ENCODE measurements at places on chromosomes 5 and 9.

DNA sequence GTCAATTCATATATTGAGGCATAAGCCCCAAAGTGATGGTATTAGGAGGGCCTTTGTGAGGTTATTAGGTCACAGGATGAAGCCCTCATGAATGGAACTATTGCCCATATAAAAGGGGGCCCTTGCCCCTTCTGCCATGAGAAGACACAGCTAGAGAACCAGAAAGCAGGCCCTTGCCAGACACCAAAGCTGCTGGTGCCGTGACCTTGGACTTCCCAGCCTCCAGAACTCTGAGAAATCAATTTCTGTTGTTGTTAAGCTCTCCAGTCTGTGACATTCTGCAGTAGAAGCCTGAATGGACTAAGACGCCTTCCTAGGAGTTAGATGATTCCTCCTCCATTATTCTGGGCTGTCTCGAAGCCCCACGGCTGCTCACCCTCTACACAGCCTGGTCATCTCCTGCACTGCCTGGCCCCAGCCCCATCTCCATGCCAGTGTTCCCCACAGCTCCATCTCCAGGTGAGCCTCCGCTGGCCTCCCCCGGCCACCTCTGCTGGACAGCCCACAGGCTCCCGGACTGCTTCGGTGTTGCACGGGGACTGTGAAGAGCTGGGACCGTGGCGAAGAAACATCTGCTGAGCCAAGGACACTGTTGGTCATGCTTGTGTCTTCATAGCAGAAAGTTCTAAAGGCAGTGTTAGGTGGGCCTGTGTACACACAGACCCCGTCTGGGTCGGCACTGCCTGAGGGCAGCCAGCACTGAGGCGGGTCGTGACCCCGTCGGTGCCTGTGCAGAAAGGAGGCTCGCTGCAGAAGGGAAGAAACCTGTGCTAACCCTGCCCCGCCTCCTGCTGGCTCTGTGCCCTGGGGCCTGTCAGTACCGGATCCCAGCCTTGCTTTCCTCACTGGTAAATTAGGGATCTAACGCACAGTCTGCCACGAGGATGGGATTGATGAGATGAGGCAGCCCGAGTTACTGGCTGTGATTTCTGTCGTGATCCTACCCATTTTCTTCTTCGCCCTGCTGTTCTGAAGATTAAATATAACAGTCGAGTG, 55.1 kb upstream of the CNOT6 start:
- no peak for DNase-seq

- DNase-seq: no peak
These were observed 490.9 kb upstream of the RGMB start for GRCh38 chr5:98282521-98282920.

DNA sequence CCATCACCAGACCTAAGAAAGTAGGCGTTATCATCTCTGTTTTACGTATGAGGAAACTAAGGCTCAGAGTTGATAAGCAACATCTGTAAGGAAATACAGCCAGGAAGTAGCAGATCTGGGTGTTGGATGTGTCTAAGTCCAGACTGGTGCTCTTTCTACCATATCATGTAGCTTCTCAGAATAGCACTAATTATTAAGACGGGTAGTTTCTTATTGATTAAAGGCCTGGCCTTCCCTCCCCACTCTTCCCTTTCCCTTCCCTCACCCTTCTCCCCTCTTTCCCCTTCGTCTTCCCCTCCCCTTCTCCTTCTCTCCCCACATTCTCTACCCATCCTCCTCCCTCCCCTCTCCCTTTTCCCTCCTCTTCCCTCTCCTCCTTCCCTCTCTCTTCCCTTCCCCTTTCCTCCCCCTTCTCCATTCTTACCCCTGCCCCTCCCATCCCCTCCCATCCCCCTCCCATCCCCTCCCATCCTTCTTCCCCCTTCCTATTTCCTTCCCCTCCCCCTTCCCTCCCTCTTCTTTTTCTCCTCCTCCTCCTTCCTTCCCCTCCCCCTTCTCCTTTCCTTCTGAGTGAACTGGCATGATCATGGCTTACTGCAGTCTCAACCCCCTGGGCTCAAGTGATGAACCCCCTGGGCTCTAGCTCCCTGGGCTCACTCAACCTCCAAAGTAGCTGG, 79.4 kb downstream of the SNX24 start:
- no peak for DNase-seq

- DNase-seq: no peak
These were observed 218.6 kb downstream of the MAN2A1 start for GRCh38 chr5:109908366-109908765.

- DNase-seq: no peak
These were observed 335.3 kb upstream of the ACTBL2 start for GRCh38 chr5:57817924-57818323.

DNA sequence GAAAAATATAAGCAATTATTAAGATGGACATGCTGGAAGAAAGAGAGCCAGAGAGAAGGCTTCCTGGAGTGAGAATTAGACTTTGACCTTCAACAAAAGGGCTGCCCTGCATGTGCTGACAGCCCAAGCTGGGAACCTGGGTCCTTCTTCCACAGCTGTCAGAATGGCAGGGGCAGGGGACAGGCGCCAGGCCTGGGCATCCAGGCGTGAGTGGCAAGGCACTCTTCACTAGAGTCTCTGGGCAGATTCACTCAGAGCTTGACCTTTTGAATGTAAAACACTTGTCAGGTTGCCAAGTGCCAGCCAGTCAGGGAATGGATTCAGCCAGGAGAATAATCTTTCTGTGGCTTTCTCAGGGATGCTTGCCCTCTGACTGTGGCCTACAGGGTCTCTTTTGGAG, 119.1 kb upstream of the CLINT1 start:
- no peak for DNase-seq

DNA sequence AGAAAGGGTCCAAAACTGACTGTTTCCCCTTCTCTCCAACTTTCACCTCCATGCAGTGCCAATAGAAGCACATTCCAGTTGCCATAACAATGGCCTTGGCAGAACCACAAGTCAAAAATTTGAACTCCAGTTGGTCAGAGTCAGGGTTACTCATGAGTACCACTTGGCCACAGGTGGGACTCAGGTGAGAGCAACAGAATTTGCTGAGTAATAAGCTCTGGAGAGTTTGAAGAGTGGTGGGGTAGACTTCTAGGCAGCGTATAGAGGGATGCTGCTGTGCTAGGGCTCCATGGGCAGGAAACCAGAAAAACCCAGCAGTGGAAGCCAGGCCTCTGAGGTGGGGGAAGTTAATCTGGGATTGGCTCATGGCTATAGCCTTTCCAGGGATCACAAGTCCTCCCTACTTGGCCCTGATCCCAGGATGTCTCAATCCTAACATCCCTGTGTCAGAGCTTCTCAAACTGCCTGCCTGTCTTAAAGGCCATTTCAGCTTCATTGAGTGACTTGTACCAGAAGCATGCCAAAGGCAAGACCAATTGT, 30.2 kb downstream of the SNX18 start:
- no peak for DNase-seq

All from spleen (tissue), 13 donors.